ENCODE measurements at places on chromosomes 6 and 20.
A peak's percentile ranks its signal among the peaks of the same experiment; 100 is the strongest.

DNA sequence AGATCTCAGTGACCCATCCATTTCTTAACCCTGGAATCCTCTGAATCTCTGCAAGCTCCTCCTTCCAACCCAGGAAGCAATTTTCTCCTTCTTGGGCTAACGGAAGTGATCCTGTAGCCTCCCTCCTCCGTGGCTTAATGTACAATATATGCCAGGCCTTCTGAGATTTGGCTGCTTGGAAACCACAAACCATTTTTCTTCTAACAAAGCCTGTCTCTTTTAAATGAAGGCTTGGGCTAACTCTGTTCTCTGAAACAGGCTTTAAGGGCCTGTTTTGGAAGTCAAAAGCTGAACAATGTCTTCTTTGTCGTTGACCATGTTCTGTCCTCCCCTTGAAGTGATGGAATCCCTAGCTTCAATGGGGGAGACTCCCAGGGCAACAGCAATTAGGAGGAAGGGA, 14.9 kb downstream of the FYN start:
- DNase-seq: no peak

- peak; percentile 91 for DNase-seq
These were observed 28.5 kb downstream of the TRIM27 start for GRCh38 chr6:28895131-28895812.

DNA sequence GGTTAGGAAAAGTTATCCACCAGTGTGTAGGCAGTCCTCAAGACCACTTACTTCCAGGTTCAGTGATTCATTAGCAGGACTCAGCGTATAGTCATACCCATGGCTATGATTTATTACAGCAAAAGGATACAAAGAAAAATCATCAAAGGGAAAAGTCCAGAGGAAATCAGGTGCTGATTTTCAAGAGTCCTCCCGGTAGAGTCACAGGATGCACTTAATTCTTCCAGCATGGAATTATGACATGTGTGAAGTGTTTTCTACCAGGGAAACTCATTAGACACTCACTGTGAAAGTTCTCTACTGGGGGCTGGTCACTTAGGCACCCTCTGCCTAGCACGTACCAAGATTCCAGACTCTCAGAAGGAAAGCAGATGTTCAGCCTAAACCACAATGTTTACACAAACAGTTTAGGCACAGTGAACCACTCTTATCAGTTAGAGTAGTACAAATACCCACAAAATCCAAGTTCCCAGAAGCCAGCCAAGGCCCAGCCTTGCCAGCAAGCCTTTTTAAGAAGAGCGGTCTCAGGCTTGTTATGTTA, 10.2 kb downstream of the WFDC3 start:
- DNase-seq: no peak

GRCh38 chr6:69820018-69820417, 23.2 kb upstream of the LMBRD1 start:
- DNase-seq: no peak

DNA sequence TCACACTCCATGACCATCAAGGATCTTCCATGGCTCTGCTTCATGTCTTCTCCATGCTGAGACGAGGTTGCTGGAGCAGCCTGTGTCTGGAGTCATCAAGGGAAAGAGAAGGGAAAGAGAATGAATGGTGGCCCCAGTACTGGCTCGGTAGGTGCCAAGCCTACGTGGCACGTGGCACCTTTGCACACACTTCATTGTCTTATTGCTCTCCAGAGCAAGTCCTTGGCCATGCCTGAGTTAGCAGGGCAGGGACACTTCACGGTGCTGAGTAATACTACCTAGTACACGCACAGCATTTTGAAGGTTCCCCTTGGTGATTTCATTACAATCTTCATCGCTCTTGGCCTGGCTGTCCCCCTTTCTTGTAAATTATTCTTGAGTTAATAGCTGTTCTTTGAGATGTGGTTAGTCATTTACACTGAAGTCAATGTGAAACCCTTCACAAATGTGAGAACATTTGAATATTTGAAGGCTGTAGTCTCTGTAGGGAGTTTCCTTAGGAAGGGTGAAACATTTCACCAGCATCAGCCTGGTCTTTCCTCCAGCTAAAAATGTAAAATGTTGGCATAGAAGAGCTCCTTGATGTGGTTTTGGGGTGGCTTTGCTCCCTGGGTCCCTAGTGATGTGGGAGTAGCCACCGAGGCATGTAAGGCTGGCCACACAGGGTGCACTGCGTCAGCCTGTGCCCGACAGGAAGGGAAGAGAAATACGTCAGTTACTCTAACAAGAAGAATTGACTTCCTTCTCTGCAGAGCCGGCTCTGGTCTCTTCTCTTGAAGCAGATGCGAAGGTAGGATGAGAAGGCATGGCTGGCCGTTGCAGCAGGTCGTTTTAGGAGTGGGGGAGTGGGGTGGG, at the start of gene SYTL3:
Gene SYTL3 (plus strand): TSS at position 766 of the 855 bp plus-strand sequence. CDS start 13,215 bp downstream, outside the sequence.
- DNase-seq: peak; percentile 82

DNA sequence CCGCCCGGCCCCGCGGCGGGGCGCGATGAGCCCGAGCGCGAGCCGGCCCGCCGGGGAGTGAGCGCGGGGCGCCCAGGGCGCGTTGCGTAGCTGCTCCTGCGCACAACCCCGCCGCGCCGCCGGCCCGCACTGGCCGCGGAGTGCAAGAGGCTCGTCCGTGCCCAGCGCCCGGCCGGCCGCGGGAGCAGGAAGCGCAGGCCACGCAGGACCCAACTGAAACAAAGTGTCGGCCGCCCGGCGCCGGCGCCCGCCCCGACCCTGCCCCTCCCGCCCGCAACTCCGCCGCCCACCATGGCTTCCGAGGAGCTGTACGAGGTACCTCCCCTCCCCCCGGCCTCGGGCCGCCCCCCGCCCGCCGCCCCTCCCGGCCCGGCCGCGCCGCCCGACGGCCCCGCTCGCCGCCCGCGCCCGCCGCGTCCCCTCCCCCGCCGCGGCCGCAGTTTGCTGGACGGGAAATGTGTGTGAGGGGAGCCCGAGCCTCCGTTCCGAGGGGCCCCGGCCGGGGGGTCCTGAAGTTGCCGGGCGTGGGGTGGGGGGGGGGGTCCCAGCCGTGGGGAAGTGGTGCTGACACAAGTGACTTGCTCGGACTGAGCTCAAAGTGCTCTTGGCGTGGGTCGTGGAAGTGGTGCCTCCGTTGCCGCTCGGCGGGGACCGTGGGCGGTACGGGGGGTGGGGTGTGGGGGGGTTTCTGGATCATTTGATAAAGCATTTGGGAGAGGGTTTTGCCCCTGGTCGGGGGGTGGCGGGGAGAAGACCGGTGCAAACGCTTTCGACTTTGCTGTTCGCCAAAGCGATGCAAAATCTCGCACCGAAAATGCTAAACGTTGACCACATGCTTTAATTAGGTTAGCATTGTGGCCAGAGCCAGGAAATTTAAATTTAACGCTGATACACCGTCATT, 539 bp downstream of the CDYL start:
- DNase-seq: peak; percentile 88

GRCh38 chr6:93549868-93550267, 130.5 kb upstream of the EPHA7 start:
- DNase-seq: no peak

DNA sequence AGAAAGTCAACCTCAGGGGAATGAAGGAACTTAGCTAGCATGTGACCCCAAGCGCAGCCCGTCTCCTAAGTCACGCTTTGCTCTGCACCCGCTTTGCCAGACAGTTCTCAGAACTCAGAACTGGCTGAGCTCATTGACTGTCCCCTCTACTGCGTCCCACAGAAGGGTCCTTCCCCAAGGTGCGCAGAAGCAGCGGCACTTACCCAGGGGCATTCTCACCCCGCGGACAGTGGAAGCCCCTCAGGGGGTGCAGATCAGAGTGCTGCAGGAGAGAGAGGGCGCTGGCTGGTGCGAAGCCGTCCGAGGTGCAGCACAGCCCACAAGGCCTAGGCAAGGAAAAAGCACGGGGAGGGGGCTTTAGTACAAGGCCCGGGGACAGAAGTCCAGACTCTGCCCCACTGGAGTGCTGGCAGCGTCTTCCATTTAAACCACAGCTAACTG, 807 bp downstream of the SNHG17 start:
- no peak for DNase-seq

- no peak for DNase-seq
These were observed 36.6 kb upstream of the HDAC2 start for GRCh38 chr6:114007516-114007915.

- no peak for DNase-seq
These were observed 205.3 kb upstream of the TCF21 start for GRCh38 chr6:133683606-133684005.

GRCh38 chr6:157769776-157770426, 53.1 kb upstream of the SNX9 start:
- DNase-seq: no peak

Measured in Right ventricle myocardium inferior (tissue), 1 donor.